ENCODE measurements at places on chromosomes 1 and 21.

DNA sequence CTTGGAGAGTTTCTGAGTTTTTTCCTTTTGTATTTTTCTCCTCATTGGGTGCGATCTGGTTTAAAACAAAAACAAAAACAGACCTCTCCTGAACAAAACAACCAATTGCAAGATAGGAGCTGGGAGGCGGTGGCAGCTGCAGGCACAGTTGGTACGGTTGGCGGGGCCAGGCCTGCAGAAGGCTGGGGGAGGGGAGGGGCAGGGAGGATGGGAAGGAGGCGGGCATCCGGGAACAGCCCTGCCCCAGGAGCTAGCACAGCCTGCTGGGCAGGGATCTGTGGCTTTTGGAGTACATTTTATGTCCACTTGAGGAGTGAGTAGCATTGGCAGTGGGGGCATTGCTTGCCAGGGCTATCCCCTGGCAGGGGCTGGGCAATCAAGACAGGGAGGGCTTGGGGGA, 5.2 kb downstream of the CAPN9 start:
- no peak for DNase-seq

- no peak for DNase-seq
Measured at GRCh38 chr1:63859480-63860275, 85.9 kb downstream of the ROR1 start.

DNA sequence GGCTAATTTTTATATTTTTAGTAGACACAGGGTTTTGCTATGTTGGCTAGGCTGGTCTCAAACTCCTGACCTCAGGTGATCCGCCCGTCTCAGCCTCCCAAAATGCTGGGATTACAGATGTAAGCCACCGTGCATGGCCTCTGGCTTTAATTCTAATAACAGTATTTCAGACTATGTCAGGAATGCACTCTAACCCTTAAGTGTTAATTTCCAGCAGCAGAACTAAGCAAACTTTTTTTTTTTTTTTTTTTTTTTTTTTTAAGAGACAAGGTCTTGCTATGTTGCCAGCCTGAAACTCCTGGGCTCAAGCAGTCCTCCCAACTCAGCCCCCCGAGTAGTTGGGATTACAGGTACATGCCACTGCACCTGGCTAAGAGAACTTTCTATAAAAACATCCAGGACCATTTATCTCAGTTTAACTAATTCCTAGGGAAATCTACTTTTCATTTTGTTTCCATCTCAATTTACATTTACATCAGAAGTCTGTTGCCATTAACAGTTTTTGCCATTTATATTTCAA, 6.5 kb downstream of the DCAF8 start:
- DNase-seq = no peak

DNA sequence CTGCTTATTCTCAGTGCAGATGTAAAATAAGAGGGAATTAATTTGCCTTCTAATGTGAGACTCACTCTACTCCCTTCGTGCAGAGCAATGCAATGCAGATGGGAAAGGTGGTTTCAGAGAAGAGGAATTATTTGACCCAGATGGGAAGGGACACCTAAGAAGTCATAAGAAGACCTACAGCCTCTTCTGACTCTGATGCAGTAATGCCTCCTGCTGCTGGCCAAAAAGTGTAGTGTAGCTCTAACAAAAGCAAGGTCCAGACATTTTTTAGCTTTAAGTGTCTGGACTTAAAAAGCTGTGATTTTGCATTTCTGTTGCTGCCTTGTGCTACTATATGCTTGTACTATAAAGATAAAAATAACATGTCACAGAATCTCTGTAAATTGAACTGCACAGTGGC, 501.4 kb downstream of the TTLL7 start:
- no peak for DNase-seq

DNA sequence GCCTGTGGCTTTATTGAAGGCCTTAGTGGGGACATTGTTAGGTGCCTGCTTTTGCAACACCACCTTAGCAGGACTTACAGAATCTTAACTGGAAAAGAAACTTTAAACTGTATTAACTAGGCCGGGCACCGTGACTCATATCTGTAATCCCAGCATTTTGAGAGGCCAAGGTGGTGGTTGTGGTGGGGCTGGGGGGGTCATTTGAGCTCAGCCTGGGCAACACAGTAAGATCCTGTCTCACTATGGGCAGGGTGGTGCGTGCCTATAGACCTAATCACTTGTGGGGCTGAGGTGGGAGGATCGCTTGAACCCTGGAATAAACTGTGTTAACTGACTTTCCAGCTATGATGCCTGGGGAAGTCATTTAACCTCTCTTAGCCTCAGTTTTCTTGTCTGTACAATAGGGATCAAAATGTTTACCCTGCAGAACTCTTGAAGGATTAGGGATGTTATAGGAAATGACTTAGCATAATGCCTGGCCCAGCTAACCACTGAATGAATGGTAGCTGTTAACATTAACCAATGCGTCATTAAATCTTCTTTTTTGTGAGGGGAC, 39.5 kb downstream of the IER5 start:
- no peak for DNase-seq

- no peak for DNase-seq
Measured at GRCh38 chr1:178869119-178869697, 1.7 kb downstream of the ANGPTL1 start.

DNA sequence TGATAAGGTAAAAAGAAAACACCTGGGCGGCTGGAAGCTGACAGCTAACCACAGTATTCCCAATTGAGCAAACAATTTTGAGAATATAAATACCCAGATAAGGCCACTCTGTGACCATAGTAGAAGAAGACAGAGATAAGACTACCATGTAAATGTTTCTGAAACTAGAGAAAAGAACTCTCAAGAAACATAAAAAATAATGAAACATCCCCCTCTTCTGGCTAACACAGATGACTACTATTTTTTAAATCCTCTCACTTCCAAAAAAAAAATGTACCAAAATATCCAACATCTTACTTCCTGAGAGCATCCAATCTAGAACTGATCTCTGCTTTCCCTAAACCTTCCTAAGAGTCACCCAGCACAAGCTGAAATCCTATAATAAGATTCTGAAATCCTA, 125.9 kb downstream of the HFM1 start:
- no peak for DNase-seq

GRCh38 chr1:187078321-187078720, 249.6 kb downstream of the PLA2G4A start:
- DNase-seq = no peak

- DNase-seq = no peak
Measured at GRCh38 chr1:178188306-178188705, 94.4 kb downstream of the RASAL2 start.
